Left hindlimb (tissue), 1 donor: ENCODE measurements at places on chromosomes 1 and 21.

GRCh38 chr1:202645097-202645476 lies 65.2 kb downstream of the SYT2 start:
- DNase-seq, result no peak

- peak; percentile 73 for DNase-seq
Measured at GRCh38 chr1:25810341-25811299, 9.1 kb upstream of the MTFR1L start.

GRCh38 chr1:181405584-181405983 lies 77.7 kb upstream of the CACNA1E start:
- no peak for DNase-seq

DNA sequence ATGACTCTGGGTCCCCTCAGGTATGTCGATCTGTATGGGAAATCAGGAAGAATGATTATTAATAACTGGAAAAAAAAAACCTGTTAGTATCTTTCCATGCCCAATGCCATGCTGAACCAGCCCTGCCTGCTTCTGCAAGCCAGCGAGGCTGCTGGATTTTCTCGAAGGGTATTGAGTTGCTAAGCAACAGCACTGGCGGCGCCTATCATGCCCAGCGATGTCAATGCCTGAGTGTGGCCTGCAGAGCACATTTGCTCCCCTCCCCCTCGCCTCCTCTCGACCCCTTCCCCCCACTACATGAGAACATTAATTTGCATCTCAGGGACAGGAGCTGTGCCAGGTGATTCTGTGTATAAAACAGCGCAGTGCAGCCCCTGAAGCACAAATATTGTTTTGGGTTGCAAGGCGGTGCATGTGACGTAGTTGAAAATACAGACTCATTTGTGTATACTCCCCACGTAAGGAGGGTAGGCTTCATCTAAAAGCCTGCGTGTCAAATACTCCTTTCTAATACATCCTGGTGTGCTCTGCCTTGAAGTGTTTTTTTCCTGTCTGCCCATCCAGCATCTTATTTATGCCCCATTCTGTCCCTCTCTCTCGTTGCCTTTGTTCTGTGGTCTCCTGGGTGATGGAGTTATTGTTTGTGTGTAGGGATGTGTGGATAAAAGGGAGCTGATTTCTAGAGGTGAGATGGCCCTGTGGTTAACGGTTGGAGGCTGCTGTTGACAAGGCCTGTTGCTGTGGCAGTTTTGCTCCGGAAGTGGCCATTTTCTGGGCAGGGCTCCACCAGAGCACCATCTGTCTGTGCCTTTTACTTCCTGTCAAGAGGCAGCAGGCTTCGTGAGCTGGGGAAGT lies 32.7 kb upstream of the ATP5PO start:
- DNase-seq, result peak; percentile 53

GRCh38 chr1:72530646-72531045 lies 248.3 kb upstream of the NEGR1 start:
- DNase-seq, result no peak

DNA sequence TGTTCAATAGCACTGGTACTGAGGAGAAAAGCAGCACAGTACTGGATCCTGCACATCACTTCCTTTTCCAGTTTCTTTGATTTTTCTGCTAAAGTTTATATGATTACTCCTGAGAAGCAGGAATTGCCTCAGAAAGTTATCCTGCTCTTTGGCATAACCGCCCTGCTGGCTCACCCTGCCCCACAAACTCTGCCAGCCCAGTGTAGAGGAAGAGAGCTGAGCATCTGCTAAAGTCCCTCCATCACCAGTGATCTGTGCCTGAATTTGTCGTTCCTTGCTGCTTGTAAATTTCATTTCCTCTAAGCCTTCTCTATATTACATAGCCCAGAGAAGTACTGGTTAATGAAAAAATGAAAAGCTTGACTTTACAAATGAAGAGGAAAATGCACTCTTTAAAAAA lies 87.0 kb upstream of the C1orf21 start:
- no peak for DNase-seq

DNA sequence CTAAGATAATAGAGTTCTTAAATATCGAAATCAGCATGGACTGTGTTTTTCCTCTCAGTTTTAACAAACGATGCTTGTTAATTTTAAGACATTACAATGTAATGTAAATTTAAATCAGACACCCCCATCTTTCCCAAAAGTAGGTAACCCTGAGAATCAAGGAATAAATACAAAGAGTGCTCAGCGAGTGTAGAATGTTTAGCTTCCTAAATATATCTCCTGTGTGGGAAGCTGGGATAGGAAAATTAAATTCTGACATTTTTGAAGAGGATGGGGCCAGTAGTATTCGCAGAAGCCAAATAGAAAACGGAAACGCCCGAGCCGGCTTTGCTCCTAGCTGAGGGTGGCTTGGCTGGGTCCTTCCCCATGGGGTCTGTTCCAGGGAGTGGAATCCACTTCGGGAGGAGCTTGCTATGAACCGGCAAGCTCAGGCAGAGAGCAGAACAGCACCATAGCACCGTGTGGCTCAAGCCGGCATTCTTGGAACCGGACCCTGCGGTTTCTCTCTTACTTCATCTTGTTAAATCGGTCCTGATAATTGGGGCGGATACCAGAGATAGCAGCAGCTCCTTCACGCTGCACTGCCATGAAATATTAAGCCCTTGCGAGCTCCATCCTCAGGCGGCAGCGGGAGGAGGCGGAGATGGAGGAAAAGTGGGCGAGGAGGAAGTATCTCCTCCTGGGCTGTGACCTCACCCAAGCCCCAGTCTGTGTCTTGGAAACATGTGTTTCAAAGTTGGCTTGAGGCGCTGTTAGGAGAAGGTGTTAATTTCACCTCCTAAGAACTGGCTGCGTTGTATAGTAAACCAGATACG lies 24.9 kb downstream of the MAP3K7CL start:
- peak; percentile 61 for DNase-seq

DNA sequence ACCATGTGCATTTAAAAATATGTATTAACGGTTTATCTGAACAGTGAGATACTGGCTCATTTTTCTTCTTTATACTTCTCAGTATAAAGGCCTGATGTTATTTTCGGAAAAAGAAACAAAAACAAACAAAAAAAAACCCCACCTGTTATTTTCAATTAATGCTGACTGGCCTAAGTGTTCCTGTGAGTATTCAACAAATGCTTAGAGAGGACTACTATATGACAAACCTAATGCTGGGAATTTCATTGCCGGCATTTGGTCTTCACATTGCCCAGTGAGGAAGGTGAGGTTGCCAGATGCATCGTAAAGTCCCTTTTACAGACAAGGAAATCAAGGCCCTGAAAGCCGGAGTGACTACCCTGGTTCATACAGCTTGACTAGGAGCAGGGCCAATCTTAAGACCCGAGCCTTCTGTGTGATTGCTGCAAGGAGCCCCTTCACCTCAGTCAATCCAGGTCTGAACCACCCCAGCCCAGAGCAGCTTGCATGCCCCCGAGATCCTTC lies 599 bp downstream of the MRPL24 start:
- no peak for DNase-seq

DNA sequence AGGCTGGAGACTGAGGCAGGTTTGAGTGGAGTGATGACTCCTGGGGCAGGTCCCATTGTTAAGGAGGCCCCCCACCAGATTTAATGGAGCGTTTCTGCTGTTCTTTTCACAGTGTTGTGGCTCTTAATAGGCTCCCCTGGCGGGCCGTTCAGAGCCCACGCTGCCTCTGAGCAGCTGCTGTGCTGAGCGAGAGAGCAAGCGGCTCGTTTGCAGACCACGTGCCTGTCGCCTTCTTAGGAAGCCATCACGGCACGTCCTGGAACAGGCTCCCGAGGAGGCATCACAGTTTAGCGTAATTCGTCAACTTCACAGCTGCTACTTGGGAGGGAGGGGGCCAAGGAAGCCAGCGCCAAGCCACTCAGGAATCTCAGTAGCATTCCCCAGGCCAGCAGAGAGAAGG lies 70.5 kb upstream of the CTTNBP2NL start:
- peak; percentile 56 for DNase-seq

GRCh38 chr1:1355416-1355815 lies 2.9 kb downstream of the MXRA8 start:
- DNase-seq, result peak; percentile 50

DNA sequence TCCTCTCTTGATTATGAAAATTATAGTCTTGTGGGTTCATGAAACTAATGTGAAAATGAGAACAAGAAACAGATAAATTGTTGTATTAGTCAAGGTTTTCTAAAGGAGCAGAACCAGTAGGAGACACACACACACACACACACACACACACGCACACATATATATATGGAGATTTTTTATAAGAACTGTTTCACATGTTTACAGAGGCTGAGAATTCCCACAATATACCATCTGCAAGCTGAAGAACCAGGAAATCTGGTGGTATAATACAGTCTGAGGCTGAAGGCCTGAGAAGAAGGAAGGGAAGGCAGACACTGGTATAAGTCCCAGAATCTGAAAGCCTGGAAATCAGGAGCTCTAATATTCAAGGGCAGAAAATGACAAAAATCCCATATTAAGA lies 70.9 kb upstream of the RGS18 start:
- no peak for DNase-seq

DNA sequence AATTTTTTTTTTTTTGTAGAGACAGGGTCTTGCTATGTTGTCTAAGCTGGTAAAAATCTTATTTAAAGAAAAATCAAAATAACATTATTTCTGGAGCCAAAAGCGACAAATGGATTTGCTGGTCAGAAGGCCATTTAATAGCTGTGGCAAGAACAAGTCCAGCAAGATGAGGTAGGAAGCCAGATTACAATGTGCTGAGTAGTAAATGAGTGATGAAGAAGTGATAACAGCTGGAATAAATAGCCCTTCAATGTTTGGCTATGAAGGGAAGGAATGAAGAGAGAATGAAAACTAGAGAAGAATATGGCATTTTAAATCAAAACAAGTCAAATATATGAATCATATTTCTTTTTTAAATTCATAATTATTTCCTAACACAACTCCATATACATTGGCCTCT lies 34.5 kb downstream of the SYDE2 start:
- DNase-seq, result no peak

DNA sequence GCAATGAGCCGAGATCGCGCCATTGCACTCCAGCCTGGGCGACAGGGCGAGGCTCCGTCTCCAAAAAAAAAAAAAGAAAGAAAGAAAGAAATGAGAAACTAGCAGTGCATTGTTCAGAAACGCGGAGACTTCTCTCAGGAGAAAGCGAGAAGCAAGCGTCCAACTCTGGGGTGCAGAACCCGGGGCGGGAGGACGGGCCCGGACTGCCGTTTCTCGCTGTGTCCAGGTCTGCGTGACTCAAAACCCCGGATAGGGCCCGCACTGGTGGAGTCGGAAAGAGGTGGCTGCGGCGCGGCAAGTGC lies 395 bp upstream of the MIB2 start:
- DNase-seq, result no peak

GRCh38 chr1:198143797-198144196 lies 13.0 kb upstream of the NEK7 start:
- no peak for DNase-seq

DNA sequence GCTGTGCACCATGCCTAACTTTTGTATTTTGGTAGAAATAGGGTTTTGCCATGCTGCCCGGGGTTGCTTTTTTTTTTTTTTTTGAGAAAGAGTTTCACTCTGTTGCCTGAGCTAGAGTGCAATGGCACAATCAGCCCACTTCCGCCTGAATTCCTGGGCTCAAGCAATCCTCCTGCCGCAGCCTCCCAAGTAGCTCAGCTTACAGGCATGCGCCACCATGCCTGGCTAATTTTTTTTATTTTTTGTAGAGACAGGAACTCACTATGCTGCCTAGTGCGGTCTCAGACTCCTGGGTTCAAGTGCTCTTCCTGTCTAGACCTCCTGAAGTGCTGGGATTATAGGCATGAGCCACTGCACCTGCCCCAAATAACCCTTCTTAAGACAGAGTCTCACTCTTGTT lies 153.5 kb downstream of the SLC45A1 start:
- DNase-seq, result no peak

DNA sequence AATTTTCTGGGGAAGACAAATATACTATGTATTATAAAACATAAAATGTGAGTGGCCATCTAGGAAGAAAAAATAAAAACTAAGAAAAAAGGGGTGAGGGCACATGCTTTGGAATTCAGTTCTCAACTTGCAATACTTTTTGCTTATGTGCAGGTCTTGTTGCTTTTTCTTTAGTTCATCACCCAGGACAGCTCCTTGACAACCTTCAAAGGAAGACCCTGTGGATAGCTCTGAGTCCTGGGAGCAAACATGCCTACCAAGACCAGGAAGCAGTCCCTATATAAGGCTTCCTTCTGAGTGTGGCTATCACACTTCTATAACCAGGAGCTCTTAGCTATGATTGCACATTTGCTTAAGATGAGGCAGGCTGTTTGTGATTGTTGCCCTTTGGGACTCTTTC lies 78.0 kb downstream of the WDR64 start:
- DNase-seq, result no peak

DNA sequence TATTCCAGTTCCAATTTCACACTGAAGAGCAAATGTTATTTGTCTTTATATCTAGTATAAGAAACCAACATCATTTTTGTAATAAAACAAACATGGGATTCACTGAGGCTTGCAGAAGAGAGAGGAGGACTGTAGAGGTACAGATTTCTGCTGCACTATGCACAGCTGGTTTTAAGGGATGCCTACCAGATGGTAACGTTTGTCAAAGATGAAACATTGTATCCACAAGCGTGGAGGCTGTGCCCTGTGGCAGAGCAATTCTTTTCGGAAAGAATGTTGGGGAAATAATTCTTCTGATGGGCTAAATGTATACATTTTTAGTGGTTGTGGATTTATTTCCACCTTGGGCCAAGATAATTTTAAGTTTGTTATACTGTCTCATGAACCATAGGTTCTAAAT lies 272.4 kb downstream of the DUSP10 start:
- DNase-seq, result no peak

- no peak for DNase-seq
Measured at GRCh38 chr1:37439349-37439995, 34.9 kb upstream of the ZC3H12A start.

- DNase-seq, result no peak
Measured at GRCh38 chr1:41350055-41350378, 11.2 kb upstream of the FOXO6 start.

- DNase-seq, result peak; percentile 43
Measured at GRCh38 chr1:165063181-165063965, 293.1 kb downstream of the LMX1A start.
